ENCODE measurements at places on chromosomes 11 and 22.

GRCh38 chr11:16040151-16040550 lies 316.2 kb downstream of the SOX6 start:
- DNase-seq, result no peak

GRCh38 chr11:71098776-71099175 lies 153.6 kb downstream of the SHANK2 start:
- no peak for DNase-seq

- DNase-seq, result no peak
Observed at GRCh38 chr11:111461460-111462235, 50.5 kb downstream of the BTG4 start.

- no peak for DNase-seq
Observed at GRCh38 chr11:2136952-2137201, 2.3 kb downstream of the IGF2 start.

DNA sequence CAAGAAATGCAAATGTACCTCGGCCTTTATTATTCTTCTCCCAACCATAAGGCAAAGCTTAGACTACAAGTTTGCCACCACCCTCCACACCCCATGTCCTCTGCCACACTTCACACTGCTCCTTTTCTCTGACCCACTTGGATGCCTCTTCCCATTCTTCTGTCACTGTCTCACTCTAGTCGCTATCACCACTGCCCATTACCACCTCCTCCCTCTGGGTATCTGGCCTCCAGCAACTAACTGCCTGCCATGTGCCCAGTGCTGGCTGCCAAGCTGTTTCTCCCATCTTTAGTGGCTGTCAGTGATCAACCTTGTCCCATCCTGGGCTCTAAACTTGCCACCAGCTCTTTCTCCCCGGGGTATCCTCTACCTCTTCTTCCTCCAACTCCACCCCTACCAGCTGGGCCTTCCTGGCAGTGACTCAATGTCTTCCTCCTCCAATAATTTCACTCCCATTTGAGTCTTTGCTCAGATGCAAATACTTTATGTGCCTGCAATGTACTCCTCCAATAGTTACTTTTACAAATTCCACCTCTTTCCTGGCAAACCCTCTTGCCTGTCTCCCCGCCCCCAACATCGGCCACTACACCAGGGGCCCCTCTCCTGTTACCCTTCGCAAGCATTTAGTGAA lies 20.1 kb upstream of the KDM2A start:
- no peak for DNase-seq

DNA sequence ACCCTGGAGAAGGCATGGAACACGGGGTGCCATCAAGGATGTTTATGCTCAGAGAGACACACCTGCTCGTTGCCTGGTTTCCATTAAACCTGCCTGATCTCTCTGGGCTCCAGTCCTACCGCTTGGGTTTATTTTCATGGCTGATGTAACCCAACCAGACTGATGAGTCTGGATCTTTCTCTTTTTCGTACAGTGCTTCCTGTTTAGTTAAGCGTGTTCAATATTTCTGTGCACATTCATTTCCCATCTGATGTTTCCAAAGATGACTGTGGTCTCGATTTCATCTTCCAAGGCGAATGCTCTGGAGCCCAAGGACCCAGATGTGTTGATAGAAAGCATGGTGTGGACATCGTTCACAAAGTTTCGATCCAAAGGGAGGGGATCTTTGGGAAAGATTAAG lies 84.3 kb downstream of the SNX19 start:
- DNase-seq, result no peak

- peak; percentile 75 for DNase-seq
Observed at GRCh38 chr11:469684-470560, 19.8 kb downstream of the PTDSS2 start.

DNA sequence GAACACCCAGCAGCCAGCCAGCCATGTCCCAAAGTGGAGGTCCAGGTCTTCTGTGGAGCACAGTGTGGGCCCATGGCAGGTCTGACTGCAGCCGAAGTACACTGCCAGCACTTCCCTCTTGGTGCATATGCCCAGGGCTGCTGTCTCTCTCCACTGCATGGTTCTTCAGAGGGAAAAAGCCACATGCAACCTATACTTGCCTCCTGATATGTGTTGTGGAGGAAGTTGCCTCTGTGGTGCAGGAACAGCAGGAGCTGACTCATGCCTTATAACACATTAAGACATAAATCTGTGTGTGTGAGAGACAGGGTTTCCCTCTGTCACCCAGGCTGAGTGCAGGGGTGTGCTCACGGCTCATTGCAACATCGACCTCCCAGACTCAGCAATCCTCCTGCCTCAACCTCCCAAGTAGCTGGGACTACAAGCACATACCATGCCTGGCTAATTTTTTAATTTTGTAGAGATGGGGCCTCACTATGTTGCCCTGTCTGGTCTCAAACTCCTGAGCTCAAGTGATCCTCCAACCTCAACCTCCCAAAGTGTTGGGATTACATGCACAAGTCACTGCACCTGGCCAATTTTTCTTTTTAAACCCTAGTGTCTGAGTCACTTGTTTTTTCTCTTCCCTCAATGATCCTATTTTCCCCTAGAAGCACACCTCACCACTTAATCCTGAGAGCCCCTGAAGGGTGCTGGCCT lies 98.8 kb downstream of the MPPED2 start:
- no peak for DNase-seq

DNA sequence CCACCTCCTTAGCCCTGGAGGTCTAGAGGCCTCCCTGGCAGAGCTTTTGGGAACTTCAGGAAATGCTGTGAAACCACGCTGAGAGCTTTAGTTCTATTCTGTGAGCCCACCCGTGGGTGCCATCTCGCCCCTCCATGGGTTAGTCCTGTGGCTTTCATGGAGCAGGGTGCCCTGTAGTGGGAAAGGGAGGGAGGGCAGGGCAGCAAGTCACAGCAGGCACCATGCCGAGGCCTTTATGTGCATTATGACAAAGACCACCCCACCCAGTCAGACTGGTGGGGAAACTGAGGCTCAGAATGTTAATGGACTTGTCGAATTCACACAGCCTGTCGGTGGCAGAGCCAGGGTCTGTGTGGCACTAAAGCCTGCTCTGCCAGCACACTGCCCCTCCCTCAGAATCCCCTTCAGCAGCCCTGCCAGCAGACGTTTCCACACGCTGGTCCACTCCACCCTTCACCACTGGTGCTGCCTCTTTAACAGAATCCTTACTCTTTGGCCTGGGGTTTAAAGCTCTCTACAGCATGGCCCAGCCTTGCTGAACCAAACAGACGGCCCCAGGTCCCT lies 13.4 kb downstream of the TMPRSS13 start:
- DNase-seq, result no peak

DNA sequence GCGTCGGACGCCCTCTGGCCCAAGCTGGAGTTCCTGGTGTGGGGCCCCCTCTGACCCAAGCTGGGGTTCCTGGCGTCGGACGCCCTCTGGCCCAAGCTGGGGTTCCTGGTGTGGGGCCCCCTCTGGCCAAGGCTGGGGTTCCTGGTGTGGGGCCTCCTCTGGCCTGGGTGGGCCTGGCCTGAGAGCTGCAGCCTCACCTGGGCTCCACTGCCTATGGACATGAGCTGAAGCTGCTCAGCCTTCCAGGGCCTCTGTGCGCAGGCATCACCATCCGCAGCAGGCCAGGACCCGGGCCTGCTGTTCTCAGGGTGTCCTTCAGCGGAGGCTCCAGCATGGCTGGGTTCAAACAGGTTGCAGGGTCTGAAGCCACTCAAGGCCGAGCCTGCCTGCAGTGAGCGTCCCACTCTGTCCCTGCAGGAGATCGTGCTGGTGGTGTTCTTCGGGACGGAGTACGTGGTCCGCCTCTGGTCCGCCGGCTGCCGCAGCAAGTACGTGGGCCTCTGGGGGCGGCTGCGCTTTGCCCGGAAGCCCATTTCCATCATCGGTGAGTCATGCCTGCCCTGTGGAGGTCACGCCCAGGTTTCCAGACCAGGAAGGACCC lies 125.5 kb downstream of the KCNQ1 start:
- no peak for DNase-seq

All from frontal cortex (tissue), 4 donors.